ENCODE measurements at places on chromosomes 5 and 9. TPM values are rescaled to one million over a fixed set of nuclear protein-coding genes. Genes with fewer than 3 reads are reported as not detected.
A peak's percentile ranks its signal among the peaks of the same experiment; 100 is the strongest.

DNA sequence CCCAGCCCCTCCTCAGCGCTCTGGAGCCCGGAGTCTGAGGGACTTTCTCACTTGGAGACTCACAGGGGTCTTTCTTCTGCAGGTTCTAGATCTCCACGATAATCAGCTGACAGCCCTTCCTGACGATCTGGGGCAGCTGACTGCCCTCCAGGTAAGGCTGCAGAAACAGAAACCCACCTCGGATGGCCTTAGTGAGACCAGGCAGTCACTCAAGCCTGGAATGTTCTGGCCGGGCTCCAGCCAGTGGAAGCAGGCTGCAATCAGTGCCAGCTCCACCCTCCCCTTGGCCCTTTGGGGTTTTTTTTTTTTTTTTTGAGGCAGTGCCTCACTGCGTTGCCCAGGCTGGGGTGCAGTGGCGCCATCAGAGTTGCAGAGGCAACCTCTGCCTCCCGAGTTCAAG is 7.6 kb downstream of the LRSAM1 start:
- no peak for DNase-seq

- DNase-seq, result no peak
These were observed 325.2 kb downstream of the CETN3 start for GRCh38 chr5:90084342-90084741.

DNA sequence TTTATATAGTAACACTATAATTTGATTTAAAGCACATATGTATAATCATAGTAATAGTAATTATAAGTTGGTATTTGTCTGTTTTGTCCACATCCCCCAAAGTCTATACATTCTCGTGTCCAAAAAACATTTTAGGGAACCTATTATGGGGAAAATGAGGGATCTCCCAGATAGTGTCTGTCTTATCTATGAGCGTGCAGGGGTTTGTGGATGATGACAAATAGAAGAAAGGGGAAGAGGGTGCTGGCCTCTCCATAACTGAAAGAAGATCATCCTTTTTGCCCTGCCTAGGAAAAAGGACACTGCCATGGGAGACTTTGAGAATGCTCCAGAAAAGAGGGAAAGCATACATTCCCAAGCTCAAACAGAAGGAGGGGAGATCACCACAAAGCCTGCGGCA is 45.3 kb downstream of the C5orf22 start:
- no peak for DNase-seq

DNA sequence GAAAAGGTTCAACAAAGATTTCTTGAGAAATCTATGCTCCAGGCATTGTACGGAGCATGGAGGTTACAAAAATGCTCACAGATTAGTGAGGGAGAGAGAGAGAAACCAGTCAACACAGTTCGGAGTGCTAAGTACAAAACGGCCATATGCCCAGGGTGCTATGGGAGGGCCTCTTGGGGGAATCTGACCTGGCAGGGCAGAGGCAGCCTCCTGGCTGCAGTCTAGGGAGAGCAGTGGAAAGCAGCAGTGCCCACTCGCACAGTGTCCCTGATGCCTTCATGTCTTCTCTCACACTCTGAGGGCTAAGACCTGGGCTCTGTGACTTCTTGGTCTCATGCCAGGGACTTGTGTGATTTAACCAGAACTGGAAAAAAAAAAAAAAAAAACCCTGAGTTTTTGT is 29.8 kb upstream of the SMC5 start:
- DNase-seq, result peak; percentile 44

The MRPS30 gene
- total RNA-seq, result 60.8 TPM

The SPATA31E1 gene
- total RNA-seq, result not detected

The PPP2R2B gene
- total RNA-seq, result 135 TPM

DNA sequence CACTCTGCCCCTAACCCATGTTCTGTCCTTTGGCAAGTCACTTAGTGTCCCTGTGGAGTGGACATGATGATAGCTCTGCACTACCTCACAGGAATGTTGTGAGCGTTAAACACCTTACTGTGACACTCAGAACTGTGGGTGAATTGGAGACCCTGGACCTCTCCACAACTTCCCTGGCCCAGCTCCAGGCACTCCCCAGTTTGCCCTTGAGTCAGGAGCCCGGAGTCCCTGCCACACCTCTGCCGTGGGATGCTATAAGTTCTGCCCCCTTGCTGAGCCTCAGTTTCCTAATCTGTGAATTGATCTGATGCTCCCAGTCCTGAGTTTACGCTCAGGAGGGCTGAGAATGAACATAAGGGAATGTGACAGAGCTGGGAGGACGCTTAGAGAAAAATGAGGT is 34.4 kb downstream of the GSN start:
- no peak for DNase-seq

DNA sequence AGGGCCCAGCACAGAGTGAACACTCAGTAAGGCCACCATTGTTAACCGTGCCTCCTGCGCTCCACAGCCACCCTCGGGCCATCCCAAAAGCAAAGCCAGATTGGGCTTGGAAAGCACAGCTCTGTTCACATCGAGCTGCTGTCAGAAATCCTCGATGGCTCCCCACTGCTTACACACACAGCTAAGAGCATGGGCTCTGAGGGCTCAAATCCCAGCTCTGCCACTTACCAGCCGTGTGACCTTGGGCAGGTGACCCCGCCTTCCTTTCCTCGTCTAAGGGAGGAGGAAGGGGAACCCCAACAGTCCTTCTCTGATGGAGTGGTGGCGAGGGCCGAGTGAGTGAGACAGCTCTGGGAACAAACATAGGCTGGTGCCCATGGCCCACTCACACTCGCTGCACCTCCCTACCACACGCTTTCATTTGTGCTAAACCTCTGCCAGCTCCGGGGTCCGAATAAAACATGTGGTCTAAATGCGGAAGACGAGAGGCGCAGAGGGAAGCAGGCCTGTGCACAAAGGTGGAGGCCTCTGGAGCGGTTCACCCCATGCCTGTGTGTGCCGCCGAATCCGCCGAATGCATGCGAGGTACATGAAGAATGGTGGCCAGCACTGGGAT is 139.3 kb downstream of the PAX5 start:
- no peak for DNase-seq

The BTNL9 gene
- 3.6 TPM for total RNA-seq

DNA sequence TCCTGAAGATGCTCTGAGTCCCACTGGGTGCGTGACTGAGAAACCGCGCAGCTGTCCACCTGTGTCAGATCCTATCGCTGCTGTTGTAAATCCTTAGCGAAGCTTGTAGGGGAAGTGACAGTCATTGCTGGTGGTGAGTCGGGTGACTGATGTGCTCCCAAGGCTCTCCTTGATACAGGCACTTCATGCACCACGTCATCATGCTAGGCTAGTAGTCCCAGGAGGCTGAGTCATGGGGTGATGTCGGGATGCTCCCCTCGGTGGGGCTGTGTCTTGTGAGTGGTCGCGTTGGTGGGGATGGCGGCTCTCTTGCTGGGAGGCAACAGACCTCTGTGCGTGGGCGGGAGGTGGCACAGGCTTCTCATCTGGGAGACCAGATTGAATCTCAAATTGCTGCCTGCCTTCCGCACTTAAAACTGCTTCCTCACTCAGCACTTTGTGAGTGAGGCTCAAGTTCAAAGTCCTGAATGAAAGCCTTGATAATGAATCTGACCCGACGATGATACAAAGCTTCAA is 84.7 kb downstream of the CSNK1A1 start:
- no peak for DNase-seq

GRCh38 chr5:2015124-2015848 is 132.6 kb upstream of the IRX4 start:
- no peak for DNase-seq

The IRX4 gene
- total RNA-seq, result 0.30 TPM

The RASGEF1C gene
- total RNA-seq, result 4.4 TPM

The PRRX2 gene
- 14.8 TPM for total RNA-seq

The NR6A1 gene
- 2.8 TPM for total RNA-seq

GRCh38 chr9:131598121-131598520 is 52.8 kb downstream of the PRRT1B start:
- DNase-seq, result no peak

The STXBP1 gene
- 45.0 TPM for total RNA-seq

- DNase-seq, result no peak
These were observed 91.7 kb downstream of the EDIL3 start for GRCh38 chr5:84292788-84293653.

DNA sequence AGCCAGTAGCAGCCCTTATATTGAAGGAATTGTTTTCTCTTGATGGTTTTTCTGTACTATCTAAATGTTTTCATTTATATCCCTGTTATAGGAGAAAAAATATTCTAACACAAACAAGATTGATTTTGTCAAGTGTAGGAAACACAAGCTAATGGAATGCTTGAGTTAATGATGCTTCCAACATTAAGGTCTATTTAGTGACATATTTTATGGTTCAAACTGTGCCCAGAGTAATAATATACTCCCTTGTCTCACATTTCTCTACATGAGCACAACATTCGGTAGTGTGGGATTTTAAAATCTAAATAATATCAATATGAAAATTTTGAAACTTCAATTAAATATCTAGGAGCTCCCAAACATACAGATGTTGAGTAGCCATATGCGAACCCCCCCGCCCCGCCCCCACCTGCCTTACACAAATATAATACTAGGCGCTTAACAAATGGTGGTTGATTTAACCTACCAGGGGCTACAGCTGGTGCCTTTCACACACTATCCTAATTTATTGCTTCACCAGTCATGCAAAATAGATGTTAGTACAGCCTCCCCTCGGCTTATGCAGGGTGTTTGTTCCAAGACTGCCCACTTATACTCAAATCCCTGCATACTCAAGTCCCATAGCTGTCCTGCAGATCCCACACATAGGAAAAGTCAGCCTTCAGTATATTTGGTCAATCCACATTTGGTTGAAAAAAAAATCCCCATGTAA is 124.1 kb upstream of the ACO1 start:
- no peak for DNase-seq

The DMAC1 gene
- 26.8 TPM for total RNA-seq

GRCh38 chr9:116002624-116003023 is 151.0 kb upstream of the PAPPA start:
- DNase-seq, result no peak

The PCDHB3 gene
- total RNA-seq, result 2.7 TPM

- DNase-seq, result no peak
These were observed 25.6 kb downstream of the GOLGA2 start for GRCh38 chr9:128249908-128250838.

- no peak for DNase-seq
These were observed 14.7 kb downstream of the MPDZ start for GRCh38 chr9:13264788-13265187.

The PCDHGA3 gene
- 10.5 TPM for total RNA-seq

DNA sequence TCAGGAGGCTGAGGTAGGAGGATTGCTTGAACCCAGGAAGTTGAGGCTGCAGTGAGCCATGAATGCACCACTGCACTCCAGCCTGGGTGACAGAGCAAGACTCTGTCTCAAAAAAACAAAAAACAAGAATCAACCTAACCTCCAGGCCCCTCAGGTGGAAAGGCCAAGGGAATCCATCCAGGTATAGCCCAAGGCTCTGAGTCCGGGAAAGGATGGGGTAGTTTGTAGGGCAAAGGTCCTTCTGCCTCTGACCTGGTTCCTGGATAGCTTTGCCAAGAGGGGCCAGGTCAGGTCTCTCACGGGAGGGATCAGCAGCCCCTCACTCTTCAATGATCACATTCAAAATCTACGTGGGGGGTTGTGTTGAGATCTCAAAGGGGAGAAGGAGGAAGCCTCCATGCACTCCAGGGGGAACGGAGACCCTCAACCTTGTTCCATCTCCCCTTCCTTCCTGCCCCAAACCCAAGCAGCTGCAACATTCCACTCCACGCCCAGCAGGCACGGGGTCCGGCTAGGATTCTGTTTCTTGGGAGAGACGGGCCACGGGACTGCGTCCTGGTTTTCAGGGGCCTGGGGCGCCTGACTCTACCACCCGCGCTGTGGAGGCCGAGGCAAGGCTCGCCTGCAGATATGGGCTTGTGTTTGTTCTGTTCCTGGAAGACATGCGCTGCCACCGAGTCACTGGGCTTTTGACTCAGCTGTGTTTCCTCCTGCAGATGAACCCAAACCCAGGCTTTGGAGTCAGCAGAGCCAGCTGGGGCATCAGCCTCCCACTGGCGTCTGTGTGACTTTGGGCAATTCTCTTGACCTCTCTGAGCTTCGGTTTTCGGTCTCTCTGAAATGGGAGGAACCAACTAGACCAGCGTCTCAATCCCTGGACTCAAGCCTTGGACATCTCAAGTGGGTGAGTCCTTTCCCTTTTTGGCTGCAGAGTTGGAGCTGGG is 35.5 kb downstream of the PLPP7 start:
- DNase-seq, result no peak

DNA sequence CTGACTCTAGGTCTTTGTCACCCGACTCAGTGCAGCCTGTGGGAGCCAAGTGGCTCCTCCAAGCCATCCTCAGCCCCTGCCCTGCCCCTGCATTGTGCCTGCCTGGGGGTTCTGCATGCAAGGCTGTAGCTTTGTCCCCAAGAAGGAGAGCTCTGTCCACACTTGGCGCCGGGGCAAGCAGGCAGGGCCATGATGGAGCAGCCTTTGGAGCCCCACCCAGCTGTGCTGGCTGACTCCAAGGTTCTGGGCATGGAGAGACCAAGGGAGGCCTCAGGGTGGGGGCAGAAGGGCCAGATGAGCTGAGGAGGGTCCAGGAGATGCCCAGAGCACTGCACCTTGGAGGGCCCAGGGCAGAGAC is 226.2 kb downstream of the CACNA1B start:
- no peak for DNase-seq

- DNase-seq, result peak; percentile 95
These were observed 65.4 kb upstream of the ARAP3 start for GRCh38 chr5:141747152-141748141.

GRCh38 chr5:3793162-3793561 is 197.5 kb downstream of the IRX1 start:
- DNase-seq, result no peak

DNA sequence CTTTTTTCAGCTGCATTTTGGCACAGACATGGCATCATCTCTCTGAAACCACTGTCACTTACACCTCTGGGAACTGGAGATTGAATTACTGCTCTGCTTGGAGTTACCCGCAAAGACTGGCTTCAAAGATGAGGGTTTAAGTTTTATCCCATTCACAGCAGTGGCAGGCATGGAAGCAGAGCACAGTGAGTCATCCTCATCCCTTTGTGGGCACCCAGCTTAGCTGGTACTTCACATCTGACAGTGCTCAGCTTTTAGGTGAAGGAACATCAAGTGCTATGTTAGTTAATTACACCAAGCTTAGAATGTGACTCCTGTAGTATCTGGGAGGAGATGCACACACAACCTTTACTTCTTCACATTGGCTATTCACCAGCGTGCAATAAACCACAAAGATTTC is 24.8 kb upstream of the ALDH1A1 start:
- DNase-seq, result no peak

- DNase-seq, result no peak
These were observed 135.4 kb upstream of the GNA14 start for GRCh38 chr9:77783518-77783917.

GRCh38 chr9:120898396-120898795 is 21.4 kb upstream of the PHF19 start:
- no peak for DNase-seq

DNA sequence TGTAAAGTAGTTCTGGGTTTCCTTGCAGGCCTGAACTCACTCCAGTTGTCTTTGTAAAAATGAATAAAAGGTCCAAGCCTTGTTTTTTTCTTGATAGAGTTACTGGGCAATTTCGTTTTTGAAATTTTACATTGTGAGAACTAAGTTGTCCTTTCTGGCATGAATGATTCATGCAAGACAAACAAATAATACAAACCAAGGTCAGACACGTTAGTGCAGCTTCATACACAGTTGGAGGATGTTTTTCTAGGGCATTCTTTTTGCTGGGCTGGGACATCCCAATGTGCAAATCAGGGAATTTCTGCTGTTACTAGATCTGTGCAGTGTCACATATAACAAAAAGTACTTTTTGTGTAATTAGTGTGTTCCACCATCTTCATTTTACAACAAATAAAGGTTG is 96.0 kb downstream of the MEGF10 start:
- DNase-seq, result no peak

The NTNG2 gene
- 5.4 TPM for total RNA-seq

GRCh38 chr5:150038547-150038946 is 38.0 kb downstream of the HMGXB3 start:
- no peak for DNase-seq

The PCA3 gene
- 0.50 TPM for total RNA-seq

All from spinal cord (tissue), 10 donors.